ENCODE measurements at places on chromosomes 7 and 10.

- DNase-seq, result no peak
These were observed 135.4 kb upstream of the RSU1 start for GRCh38 chr10:16952610-16953009.

DNA sequence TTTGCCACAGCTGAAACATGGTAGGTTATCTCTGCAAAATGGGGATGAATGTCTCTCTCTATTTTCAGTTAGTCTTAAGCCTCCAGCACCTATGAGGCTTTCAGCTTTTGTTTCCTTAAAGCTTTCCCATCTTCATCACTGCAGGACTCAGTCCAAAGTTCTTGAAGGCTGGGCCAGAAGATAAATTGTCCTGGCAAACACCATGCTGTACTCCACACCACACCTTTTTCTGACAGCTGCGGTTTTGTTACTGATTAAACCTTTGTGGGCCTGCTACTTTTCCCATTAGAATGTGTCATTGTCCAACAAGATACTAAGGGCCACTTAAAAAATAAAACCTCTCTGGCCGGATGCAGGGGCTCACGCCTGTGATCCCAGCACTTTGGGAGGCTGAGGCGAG, 87.2 kb upstream of the A1CF start:
- DNase-seq, result no peak

DNA sequence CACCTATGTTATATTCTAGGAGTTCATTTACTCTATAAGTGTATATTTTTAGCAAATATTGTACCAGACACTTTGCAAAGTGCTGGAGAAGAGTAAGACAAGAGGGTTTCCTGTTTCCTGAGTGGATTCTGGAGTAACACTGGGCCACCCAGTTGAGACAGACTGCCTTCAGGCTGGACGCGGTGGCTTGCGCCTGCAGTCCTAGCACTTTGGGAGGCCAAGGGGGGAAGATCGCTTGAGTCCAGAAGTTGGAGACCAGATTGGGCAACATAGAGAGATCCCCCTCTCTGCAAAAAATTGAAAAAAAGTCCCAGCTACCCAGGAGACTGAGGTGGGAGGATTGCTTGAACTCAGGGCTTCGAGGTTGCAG, 772 bp upstream of the ZSCAN25 start:
- DNase-seq, result no peak

DNA sequence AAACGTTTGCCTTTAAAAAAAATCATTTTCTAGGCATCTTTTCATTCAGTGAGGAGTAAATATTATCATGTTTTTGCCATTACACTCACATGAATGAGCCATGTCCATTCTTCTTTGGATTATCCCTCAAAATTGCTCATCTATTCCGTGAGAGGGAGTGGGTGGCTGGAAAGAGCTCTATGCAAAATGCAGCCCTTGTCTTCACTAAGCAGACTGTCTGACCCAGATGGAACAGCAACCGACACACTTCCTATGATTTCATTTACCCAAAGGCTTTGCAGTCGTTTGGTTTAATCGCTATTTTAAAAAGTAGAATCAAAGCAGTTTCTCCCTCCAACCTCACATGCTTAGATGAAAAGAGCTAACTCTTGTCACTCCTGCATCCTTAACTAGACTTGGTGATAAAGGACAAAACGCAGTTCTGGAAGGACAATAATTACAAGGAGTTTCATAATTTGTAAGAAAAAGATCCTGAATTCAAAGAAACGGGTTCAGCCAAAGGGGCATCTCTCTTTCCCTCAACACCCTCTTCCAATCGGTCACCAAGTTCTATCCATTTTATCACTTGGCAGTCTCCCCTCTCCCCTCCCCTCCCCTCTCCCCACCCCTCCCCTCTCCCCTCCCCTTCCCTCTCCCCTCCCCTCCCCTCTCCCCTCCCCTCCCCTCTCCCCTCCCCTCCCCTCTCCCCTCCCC, 198.1 kb upstream of the STK17A start:
- DNase-seq, result no peak

GRCh38 chr7:134781171-134781570, 1.7 kb downstream of the CALD1 start:
- DNase-seq, result no peak

DNA sequence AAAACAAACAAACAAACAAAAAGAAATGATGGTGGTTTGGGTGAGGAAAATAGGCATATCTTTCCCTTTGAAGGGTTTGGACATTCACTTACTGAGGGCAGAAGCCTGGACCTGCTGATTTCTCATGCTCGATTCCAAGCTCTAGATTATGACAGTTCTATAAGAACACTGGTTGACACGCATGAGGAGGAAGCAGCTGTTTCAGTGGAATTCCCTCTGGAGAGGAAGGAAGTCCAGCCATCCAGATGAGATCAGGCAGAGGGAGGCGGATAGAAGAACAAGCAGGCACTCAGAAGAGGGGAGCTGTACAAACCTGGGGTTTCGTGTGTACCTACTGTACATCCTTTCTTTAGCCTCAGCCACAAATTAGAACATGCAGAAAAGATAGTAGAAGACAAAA, 691.9 kb downstream of the INHBA start:
- no peak for DNase-seq

GRCh38 chr7:106075937-106076336, 36.2 kb downstream of the SYPL1 start:
- no peak for DNase-seq

DNA sequence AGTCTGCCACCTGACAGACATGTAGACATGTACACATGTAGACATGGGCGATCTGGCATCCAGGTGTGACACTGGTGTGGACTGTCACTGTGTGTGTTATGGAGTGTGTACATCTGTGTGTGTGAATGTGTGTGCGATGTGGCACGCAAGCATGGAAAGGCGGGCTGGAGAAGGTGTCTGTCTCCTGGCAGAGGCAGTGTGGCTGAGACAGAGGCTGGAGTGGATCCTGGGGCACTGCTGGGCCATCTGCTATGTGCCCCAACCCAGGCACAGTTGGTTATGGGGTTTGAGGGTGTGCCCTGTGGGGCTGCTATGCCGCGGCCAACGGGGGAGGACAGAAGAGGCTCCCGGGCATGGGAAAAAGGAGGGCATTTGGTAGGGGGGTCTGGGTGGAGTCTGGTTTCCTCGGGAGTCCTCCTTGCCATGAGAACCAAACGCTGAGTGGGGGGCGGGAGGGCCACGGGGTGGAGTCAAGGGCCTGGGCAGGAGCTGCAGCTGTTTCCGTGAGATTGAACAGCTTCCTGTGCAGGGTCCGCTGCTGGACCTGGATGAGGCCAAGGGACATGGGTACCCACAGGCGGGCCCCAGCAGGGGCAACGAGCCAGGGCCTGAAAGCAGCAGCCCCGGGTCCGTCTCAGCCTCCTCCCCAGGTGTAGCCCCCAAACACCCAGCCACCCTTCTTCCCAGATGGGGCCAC, 1.3 kb downstream of the ELN start:
- DNase-seq, result no peak

- no peak for DNase-seq
These were observed 21.3 kb downstream of the VWA2 start for GRCh38 chr10:114260366-114260765.

- DNase-seq, result no peak
These were observed 643.1 kb downstream of the PARD3 start for GRCh38 chr10:34171957-34172527.

GRCh38 chr10:87862679-87863052, 667 bp downstream of the KLLN start:
- no peak for DNase-seq

DNA sequence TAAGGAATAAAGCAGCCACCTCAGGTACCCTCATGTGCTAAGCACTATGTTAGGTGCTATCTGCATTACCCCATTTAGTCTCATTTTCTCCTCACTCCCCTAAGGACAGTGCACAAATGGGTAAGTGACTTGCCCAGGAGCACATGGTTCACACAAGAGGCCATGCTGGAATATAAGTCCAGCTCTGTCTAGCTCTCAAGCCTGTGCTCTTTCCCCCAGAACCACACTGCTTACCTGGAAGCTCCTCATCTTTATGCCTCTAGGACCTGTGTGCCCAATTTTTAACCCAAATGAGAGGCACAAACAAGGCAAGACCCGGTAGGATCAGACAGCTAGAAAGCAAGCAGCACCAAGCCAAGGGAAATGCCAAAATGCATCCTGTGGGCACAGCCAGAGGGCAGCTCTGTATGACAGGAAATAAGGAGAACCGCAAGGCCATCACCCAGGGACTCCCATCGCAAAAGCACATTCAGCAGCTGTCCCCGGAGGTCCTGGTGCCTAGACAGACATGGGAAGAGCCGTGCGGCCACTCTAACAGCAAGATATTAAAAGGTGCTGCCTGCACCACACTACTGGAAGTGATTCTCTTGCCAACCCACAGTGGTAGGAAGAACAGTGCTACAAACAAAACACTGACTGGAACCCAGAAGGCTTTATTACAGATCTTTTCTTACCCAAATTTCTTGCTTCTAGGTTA, 88.1 kb downstream of the GSAP start:
- DNase-seq, result no peak

DNA sequence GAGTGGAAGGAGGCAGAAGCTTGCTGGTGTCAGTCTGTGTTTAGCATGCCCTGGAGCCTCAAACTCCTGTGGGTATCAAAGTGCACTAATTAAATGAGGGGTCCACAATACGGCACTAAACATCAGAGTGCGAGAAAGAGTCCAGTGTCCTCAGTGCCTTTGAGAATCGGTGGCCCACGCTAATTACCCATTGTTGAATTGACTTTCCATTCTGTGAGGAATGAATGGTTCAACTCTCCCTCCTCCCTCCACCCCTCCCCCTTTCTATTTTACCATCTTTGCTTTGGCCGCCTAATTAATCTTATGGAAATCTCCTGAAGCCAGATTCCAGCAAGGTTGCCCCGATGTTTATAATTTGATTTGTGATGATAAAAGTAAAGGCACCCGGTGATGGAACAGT, 217.8 kb downstream of the TFEC start:
- DNase-seq, result no peak

DNA sequence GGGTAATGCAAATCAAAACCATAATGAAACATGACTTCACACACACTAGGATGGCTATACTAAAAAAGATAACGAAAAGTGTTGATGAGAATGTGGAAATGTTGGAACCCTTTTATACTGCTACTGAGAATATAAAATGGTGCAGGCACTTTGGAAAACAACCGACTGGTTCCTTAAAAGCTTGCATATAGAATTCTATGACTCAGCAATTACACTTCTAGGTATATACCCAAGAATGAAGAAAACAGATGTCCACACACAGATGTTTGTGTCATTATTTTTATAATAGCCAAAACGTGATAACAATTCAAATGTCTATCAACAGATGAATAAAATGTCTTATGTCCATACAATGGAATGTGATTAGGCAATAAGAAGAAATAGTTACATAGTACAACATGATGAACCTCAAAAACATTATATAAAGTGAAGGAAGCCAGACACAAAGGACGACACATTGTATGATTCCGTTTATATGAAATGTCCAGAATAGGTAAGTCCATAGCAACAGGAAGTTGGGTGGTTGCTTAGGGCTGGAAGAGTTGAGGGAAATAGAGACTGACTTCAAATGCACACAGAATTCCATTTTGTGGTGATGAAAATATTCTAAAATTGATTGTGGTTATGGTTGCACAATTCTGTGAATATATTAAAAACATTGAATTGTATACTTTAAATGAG, 148.3 kb upstream of the PHYHIPL start:
- DNase-seq, result no peak

DNA sequence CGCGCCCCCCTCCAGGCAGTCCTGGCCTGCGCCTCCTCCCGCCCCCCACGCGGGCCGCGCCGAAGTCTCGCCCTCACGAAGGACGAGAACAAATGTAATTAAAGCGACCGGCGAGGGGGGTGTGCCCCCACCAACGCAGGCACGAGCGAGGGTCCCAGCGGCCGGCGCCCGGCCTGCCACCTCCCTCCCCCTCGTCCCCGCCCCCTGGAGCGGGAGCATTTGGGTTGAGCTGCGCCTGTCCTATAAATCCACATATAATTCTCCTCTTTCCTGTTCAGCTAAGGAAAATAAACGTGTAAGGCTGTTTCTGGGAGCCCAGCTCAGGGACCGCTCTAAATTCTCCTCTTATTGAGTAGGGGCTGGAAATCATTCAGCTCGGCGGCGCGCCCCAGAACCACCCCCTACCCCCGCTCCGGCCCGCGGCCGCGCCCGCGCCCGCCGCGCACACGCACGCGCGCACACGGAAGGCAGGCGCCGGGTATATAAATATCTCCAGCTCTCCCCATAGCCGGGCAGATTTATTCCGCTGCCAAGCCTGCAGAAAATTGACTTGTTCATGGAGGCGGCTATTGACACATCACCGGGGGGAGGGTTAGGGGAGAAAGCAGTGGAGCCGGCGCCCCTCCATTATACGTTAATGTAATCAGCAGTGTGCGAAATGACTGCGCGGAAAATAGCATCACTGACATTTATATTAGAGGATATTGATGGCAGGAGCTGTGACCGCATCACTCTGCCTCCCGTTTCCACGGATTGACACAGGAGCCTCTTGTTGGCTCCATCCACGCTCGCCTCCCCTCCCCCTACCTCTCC, 61.6 kb upstream of the BTRC start:
- no peak for DNase-seq

- no peak for DNase-seq
These were observed 155.1 kb downstream of the LYZL1 start for GRCh38 chr10:29443745-29444523.

- DNase-seq, result no peak
These were observed 3.8 kb upstream of the DMTF1 start for GRCh38 chr7:87148332-87148955.

DNA sequence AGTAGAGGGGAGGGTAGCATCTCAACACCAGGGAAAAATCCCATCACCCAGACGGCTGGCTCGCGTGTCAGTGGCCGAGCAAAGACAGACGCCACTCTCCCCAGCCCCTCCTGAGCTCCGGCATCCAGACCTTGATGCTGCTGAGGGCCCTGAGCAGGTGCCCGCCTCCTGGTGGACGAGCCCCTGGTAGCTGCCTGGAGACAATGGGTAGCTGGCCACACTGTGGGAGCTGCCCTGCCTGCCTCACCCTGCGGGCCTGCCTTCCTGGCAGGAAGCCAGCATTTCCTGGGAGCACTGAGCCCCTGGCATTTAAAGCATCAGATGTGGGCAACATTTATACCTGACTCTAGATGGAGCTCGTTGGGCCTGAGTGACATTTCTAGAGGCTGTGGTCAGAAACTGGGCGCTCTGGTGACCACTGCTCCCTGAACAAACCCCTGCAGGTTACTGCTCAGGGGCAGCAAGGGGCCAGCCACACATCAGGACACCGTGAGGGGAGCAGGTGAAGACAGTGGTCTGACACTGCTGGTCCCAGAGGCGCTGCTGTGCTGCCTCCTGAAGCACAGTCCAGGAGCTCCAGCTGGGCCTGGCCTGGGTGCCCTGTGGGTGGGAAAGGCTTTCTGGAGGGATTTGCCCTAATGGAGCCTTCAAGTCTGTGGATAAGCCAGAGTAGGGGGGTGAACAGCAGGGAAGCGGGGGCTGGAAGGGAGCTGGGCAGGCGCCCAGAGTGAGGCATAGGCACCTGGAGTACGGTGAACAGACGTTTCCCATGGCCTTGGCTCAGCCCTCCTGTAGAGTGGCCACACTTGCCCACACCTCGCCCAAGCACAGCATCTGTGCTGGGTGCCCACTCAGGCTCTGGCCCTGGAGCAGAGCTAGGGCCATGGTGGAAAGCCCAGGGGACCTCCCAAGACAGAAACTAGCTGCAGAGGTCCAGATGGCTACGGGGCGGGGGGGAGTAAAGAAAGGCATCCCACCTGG, 138.7 kb downstream of the MAPK8 start:
- no peak for DNase-seq
